ENCODE measurements at places on chromosomes 3 and 15. TPM values are rescaled to one million over a fixed set of nuclear protein-coding genes. Genes with fewer than 3 reads are reported as not detected.

GRCh38 chr15:37880009-37880834, 54.2 kb upstream of the TMCO5A start:
- DNase-seq: no peak

- no peak for DNase-seq
Measured at GRCh38 chr15:57485869-57486268, 105.8 kb upstream of the MYZAP start.

GRCh38 chr3:173742491-173742890, 344.9 kb downstream of the NLGN1 start:
- DNase-seq: no peak

DNA sequence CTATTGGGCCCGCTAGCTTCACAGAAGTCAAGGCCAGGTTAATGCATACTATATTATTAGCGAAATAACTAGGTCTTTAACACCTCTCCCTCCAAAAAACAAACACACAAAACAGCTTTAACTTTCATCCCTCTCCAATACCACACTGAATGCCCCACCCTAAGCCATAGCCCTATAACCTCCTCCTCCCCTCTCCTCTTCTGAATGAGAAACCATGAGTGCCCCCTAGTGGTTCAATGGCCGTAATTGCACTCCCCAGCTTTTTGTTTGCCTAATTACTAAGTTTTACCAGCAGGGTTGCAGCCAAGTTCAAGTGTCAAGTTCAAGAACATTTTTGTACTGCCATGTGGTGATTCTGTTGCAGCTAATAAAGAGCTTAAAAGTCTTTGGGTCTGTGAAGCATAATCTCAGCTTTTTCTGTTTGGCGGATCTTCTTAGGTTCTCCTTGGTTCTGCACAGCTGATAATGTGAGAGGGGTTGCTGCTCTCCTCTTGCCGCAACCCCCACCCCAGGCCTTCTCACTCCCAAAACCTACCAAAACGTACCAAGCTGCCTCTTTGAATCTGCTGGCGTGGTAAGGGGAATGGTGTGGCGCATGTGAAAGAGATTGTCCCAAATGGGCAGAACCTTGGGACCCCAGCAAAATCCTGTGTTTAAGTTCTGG, 57.9 kb downstream of the RPL22L1 start:
- DNase-seq: peak; percentile 77

- peak; percentile 40 for DNase-seq
Measured at GRCh38 chr15:40937762-40938535, 8.8 kb downstream of the DLL4 start.

DNA sequence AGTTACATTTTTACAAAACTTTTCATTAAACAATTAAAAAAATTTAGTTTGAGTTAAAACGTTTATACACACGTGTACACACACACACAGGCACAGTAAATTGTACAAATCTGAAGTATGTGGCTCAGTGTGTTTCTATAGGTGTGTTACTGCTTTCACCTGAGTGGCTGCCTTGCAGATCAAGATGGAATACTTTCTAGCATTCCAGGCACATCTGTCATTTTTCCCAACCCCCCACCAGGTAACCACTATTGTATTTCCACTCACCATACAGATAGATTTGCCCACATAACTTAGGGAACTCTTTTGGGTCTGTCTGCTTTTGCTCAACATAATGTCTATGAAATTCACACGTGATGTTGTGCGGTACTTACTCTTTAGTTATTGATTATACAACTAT, 141.1 kb downstream of the PTPRG start:
- DNase-seq: no peak

DNA sequence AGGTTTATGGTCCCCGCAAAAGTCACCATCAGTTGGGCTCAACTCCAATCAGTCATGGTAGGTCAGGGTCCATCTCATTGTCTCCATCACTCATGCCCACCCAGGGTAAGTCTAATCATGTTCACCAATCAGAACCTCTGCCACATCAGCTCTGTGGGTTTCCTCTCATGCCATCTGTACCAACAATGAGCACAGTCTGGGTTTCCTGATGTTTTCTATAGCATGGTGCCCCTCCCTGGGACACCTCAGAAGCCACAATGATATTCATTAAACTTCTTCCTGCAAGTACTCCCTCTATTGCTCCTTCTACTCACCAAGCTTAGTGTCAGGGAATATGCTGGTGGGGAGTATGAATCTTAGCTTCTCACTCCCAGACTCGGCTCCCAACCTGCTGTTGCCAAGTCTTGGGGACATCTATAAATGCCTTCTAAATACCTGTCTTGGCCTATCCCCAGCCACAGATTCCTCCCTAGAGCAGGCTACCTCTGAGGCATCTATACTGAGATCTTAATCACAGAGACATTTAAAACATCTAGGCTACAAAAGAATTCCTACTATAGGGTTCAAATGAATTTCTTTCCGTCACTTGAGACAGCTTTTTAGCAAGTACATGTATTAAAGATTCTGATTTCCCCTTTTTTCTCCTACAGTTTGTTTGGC, 5.0 kb upstream of the CCR2 start:
- no peak for DNase-seq

DNA sequence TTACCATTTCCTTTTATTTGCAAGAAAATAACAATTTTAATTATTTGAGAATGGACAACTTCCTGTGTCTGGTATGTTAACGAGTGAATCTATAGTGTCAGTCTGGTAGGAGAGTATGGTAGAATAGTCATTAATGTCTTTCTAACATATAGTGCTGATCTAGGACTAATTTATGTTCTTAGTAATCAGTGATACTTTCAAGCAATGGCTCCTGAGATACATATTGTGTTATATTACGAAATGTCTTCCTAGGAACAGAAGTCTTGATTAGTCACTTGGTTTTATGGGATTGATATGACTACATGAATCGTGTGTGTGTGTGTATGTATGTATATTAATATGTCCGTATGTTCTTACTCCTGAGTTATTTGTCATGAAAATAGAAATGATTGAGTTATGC, 66.6 kb upstream of the PAQR5 start:
- no peak for DNase-seq

The POTEB gene
- total RNA-seq: not detected

DNA sequence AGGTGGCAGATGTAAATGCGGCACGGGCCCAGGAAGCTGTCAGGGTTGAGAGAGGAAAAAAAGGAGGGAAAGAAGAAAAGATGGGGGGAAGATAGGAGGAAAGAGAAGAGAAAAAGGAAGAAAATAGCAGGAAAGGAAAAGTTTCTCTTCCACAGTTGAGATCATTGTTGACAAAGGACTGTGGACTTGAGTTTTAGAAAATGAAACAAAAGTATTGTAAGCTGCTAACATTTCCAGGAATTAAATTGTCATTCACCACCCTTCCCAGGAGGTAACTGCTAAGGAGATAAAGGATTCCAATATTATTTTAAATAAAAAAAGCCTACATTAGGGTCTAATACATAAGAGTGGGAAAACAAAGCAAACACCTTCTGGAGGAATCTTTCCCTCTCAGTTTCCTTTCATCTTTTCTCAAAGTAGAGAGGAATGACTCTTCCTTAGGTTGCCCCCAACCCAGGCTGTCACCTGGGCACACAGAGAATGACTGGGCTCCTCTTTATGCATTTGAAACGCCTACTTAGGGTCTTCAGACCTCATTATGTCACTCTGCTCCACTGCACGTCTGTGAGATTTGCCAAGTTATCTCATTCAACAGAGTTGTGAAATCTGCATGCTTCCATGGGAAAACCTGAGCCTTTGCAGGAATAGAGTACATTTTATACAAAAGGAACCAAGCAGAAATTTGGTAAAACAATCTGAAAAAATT, 194.0 kb downstream of the TNIK start:
- DNase-seq: no peak

The FANCD2 gene
- 34.1 TPM for total RNA-seq

DNA sequence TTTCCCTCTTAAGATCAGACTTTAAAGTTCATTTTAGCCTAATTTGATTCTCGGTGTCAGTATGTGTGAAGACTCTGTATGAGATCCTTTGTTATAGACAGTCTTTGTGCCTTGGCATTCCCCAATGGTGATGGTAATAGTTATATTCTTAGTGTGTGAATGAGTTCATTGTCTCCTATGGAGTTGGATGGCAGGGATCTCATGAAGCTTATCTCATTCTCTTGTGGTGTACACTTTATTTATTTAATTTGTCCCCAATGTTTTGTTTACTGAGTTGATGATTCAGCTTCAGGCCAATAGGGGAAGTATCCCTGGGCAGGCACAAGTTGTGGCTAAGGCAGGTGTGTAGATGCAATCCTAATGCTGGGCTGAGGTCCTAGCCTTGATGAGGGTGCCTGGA, 222.0 kb upstream of the DPPA4 start:
- DNase-seq: no peak

- DNase-seq: peak; percentile 38
Measured at GRCh38 chr15:69576035-69576526, 123.5 kb downstream of the RPLP1 start.

GRCh38 chr3:40997711-40998519, 201.4 kb upstream of the CTNNB1 start:
- DNase-seq: no peak

DNA sequence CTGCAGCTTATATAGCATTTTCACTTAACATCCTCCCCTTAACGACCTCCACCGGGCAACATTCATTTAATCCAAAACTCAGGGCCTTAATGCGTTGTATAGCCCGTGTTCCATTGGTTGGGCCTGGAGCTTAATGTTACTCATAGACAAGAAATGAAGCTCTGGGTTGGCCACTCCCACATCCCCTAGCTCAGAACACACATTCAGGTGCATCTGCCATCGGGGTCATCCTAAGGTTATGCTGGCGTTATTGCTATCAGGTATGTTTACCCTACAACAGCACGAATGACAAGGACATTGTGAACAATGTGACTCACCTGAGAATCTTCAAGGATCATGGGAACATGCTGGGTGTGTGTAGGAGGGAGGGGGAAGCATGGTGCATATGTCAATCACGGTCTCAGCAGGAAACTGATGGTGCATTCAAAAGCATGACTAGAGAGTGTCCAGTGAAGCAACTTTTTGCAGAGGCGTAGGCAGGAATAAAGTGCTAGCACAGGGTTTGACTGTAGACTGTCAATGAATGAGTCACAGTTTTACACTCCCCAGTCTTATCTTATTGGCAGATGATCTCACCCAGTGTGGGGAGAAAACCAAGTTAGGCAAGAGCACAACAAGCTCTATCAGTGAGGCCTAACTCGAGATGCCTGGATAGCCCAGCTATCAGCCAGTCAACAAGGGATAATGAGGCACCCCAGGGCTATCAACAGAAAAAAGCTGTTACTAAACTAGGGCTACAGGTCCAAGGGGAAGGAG, 402.1 kb upstream of the MCTP2 start:
- DNase-seq: no peak

The FOXL2 gene
- not detected for total RNA-seq

DNA sequence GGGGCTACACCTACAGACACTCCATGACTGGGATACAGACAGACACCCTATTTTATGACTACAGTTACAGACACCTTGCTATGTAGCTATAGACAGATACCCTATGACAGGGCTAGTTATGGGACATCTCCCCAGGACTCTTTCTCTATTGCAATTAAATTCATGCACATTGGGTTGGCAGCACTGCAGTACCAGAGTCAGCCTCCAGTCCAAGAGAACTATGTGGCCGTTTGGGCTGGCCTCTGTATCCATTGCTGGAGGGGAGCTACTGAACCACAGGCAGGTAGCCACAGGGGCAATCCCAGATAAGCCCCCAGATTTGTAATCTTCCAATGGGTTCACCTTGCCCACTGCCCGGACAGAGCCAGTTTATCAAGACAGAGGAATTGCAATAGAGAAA, 108.4 kb upstream of the SPATA16 start:
- no peak for DNase-seq

DNA sequence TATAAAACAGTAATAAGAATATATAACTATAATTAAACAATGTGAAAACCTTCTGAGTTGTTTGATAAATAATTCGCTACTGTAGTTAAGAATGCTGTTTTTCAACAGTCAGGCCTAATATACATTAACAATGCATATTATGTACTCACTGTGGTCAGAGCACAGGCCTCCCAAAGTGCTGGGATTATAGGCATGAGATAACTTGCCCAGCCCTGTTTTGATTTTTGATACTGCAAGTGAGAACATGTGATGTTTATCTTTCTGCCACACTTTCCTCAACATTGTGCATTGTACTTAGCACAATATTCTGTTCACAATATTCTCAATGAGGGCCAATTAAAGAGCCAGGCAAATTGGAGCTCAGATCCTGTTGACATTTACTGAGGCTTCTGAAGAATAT, 274.5 kb upstream of the RARB start:
- DNase-seq: no peak

GRCh38 chr15:63889831-63890230, 56.1 kb upstream of the HERC1 start:
- no peak for DNase-seq

- no peak for DNase-seq
Measured at GRCh38 chr15:66617137-66618090, 51.6 kb upstream of the LCTL start.
